Activated naive CD4-positive, alpha-beta T cell treated with anti-CD3 and anti-CD28 coated beads, Interleukin-2, amount 50 U/mL, for 16 hours (primary cell): ENCODE measurements at places on chromosomes 2 and 18.

DNA sequence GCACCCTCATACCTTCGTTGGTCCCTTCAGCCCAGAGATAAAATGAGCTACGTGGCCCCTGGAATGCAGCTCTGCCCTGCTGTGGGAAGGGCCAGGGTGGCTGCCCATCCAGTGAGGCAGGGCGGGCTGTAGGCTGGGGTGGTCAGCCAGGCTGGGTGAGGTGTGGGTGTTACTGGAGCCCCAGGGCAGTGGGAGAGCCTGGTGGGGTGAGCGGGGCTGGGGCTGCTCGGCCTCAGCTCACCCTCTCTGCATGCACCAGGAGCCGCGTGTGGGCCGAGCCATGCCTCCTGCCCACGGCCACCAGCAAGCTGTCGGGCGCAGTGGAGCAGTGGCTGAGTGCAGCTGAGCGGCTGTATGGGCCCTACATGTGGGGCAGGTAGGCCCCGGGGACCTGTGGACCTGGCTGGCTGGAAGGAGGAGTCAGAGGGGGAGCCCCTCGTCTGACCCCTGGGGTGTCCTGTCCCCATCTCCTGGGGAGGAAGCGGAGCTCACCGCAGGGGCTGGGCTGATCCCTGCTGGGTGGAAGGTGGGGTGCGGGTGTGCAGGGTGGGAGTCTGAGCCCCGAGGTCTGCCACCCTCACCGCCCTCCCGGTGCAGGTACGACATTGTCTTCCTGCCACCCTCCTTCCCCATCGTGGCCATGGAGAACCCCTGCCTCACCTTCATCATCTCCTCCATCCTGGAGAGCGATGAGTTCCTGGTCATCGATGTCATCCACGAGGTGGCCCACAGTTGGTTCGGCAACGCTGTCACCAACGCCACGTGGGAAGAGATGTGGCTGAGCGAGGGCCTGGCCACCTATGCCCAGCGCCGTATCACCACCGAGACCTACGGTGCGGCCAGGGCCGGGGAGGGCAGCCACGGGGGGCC is 5.5 kb downstream of the RNPEPL1 start:
- no peak for DNase-seq

DNA sequence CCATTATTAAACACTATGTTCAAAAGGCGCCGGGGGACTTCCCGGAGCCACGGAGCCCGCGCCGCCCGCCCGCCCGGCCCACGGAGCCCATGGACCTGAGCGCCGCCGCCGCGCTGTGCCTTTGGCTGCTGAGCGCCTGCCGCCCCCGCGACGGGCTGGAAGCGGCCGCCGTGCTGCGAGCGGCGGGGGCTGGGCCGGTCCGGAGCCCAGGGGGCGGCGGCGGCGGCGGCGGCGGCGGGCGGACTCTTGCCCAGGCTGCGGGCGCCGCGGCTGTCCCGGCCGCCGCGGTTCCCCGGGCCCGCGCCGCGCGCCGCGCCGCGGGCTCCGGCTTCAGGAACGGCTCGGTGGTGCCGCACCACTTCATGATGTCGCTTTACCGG is 197 bp downstream of the GDF7 start:
- DNase-seq: no peak

DNA sequence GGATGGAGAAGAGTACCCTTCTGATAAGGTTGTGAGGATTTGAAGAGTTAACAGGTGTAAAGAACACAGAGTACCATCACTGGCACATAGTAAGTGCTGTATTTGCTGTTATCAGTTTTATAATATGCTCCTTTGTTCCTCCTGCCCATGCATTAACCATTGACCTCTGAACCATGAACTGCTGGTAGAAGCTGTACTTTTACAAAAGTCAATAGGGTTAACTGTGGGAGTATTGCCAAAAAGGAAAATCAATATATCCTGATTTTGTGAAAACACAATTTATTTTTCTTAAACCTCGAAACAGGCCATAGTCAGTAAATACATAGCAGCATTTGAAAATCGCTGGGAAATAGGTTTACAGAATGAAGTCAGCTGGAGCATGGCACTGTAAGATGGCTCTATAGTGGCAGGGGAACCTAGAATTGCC is 18.9 kb upstream of the ACAA2 start:
- DNase-seq: no peak

DNA sequence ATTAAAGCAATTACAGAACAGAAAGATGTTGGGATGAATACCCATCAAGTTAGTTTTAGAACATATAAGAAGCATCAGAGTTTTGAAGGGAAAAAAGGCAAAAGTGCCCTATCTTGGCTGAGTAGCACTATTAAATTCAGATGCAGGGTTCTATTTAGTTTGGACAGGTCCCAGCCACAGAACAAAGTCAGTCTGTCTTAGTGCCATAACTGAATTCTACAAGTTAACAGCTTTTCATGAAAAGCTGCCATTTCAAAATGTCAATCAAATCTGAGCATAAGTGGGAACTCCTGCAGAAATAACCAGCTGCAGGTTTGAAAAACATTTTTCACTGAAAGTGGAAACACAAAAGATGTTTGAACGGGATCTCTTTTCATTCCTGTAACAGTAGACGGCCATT is 160.4 kb downstream of the SRBD1 start:
- DNase-seq: no peak

DNA sequence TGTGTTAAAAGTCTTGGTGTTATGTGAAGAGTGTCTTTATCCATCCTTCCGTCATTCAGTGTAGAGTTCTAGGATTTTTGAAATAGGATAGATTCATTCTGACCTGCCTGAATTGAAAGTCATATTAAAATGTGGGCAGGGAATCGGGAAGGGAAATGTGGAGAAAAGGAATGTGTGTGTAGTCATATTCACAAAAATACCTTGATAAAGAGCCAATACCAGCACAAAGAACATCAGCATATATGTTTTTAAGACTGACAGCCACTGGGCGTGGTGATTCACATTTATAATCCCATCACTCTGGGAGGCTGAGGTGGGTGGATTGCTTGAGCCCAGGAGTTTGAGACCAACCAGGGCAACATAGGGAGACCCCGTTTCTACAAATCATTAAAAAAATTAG is 188.1 kb downstream of the CAMKMT start:
- DNase-seq: no peak

DNA sequence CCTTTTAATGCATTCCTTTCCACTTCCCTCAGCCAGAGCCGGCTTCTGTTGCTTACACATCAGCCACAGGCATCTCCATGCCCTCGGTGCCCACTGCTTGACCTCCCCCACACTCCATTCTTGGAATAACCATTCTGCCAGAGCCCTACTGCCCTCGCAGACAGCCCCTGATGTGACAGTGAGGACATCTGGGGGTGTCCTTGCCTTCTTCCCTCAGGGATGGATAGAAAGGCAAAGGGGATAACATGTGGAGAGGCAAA is 6.4 kb upstream of the NPPC start:
- no peak for DNase-seq

DNA sequence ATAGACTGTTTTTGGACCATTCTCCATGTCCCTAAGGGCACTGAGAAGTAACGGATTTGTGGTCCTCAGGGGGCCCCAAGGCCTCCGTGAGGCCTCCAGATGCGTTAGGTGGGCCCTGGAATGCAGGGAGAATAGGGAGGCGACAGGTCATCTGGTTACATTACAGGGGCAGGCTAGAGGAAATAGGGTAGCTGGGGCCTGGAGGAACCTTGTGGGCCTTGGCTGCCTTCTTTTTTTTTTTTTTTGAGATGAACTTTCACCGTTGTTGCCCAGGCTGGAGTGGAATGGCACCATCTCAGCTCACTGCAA is 28.9 kb downstream of the ZFP36L2 start:
- DNase-seq: no peak

DNA sequence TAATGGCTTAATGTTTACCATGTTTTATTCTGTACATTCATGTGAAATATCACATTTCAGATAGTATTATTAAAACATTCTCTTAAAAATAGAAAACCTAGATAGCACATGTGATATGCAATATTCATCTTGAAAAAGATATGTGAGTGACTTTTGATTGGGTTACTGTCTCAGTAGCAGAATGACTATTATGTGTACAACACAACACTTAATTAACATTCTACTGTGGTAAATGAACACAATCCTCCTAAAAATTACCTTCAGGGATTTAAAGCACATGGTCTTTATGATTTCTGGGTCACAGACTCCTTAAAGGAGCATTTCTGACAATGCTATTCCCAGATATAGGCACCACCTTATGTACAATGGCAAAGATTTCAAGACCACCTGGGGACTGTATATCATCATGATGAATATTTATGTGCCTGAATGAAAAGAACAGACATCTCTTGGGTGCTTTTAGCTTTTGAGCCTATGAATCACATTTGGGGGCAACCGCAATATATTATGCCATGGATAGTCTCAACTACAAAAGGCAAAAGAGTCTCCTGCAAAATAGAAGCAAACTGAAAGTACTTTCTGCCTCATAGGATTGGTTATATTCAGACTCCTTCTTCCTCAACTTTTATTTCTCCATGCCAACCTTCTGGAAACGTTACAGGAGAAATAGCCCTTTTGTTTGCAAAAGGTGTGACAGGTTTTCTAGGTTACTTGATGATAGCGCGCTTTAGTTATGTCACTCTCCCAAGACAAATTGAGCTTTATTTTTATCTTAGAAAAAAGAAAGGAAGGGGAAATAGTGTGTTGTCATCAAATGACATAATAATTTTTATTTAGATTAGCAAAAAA is 259.0 kb downstream of the CALCRL start:
- no peak for DNase-seq

- no peak for DNase-seq
Observed at GRCh38 chr18:25534401-25534800, 182.4 kb upstream of the ZNF521 start.

DNA sequence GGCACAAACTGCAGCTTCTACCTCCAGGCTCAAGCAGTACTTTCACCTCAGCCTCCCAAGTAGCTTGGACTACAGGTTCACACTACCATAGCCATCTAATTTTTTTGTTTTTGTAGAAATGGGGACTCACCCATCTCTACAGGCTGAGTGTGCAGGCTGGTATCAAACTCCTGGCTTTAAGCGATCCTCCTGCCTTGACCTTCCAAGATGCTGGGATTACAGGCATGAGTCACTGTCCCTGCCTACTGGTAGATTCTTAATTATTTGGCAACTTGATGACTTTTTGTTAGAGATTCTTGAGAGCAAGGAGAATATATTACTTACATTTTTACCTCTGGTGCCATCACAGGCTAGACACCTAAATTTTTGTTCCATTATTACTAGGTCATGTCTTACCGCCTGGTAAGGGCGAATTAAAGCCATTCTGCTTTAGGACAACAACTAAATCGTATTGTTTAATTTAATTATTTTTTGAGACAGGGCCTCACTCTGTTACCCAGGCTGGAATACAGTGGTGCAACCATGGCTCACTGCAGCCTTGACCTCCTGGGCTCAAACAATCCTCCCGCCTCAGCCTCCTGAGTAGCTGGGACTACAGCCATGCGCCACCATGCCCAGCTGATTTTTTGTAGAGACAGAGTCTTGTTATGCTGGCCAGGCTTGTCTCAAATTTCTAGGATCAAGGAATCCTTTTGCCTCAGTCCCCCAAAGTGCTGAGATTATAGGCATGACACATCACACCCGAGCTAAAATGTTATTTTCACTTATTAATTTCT is 15.7 kb downstream of the DYNC1I2 start:
- no peak for DNase-seq

GRCh38 chr2:62539606-62540407 is 33.8 kb upstream of the TMEM17 start:
- DNase-seq: no peak

GRCh38 chr18:59767732-59768131 is 70.5 kb upstream of the CCBE1 start:
- no peak for DNase-seq

DNA sequence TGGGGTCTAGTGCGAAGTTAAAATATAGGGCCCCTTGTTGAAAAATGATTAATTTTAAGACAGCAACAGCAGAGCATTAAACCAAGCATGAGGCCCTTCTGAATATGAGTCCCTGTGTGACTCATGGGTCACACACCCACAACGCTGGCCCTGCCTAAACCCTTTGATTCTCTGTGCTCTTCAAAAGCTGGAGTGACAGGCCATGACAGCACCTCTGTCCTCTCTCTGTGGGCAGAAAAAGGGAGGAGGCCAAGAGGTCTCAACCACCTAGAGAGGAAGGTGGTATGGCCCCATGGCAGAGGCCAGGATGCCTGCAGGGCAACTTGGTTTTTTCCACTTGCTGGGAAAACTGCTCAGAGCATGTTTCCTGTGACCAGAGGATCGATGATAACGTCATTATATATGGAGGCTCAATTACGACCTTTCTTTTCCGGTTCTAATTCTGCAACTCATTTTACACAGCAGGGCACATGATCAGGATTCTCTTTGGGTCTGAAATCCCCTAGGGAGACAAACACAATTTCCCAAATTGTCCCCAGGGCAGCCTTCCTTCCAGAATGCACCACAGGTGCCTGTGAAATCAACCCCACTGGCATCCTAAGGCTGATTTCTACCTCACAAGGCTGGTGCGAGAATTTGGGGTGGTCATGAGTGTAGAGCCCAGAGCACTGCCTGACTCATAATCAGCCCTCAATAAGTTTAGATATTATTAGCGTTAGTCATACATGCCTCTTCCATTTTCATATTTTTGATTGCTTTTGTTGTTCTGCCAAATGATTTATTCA is 102.0 kb upstream of the PPP1CB start:
- DNase-seq: peak; percentile 27

- no peak for DNase-seq
Observed at GRCh38 chr2:76599732-76600368, 889.1 kb upstream of the GCFC2 start.

- DNase-seq: no peak
Observed at GRCh38 chr2:103808814-103809213, 1045.1 kb upstream of the POU3F3 start.

DNA sequence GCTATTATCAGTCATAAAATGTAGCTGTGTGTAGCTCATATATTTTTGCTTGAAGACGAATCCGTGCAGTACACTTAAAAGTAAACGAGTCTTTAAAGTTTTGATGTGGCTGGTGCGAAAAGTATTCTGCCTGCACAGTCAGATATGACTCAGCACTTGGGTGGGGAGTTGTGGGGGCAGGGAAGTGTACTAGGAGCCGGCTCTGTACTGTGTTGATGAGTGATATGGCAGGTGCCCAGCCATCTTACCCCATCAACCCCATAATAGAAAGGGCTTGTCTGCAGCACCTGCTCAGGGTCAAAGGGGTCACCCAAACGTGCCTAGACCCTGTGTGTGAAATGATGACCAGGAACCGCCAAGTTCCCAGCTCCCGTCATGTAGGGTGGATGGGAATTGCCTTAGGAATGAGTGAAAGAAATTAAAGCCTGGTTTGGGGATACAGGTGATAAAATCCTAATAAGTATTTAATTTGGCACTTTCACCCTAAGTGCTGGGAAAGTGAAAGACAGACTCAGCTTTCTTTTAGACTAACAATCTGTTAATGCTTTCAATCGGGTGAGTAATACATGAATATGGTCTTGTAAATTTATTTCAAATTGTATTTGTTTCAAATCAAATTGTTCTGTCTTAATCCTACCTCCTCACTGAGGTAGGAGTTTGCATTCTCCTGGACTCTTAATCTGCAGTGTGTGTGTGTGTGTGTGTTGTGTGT is 48.0 kb downstream of the BCL2L11 start:
- DNase-seq: peak; percentile 81

DNA sequence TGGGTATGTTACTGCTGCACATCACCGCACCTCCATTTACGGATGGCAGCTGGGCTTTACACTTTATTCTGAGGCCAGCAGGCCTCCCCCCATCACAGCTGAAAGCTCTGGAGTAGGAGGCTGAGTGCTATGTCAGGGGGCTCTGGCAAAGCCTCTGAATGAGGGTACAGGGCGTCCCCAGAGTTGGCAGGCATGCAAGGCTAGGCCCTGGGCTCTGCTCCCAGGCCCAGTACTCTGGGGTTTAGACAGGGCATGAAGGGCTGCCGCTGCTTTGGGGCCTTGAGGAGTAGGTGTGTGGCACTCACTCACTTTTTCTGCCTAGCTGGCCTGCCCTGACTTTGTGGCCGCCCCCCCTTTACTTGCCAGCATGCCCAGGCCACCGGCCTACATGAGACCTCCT is 90.8 kb downstream of the WDSUB1 start:
- no peak for DNase-seq
